ENCODE measurements at places on chromosomes 1 and 21.

DNA sequence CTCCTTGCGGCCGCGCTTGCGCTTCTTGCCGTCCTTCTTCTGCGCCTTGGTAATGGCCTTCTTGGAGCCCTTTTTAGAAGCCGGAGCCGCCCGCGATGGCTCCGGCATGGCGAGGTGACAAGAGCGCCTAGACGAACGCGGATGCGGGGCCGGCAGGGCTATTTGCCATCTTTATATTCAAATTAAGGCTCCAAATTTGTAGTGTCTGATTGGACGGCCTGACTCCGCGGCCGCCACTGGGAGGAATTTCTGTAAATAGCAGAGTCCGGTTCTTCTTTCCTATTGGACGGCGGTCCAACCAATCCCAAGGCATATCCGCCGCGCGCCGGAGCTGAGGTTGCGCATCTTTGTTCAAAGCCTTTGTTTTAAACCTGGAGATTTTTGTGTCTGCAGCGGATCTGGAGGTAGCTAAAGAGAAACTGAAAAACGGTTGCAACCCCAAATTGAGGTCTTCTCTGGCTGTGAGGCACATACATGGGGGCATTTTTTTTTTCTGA is 22.6 kb upstream of the RNF187 start:
- DNase-seq, result no peak

DNA sequence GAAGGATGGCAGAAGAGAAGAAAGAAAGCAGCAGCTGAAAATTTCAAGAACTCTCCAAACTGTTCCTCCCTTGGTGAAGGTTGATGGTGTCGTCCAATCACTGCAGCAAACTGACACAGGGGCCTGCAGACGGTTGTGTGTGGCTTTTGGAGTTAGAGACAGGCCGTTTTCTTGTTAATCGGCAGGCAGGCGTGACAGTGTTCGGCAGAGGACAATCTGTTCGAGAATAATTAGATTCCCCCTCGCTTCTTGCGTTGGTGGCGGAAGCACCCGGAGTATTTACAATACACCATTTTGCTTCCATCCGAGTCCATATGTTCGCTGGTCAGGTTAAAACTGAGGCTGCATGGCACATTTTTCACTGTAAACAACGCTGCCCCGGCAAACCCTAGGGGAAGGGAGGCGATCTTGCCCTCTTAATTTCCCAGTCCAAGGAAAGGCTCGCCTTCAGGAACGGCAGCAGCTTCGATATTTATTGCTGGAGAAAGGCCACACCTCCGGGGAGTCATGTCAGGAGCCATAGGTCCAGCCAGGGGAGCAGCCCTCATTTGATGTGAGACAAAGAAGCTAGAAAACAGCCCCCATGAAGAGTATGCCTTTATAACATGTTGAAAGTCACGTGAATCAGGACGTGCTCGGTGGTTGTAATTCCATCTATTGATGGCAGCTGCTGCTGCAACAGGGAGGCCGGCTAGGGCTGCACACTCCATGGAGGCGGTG is 360.1 kb downstream of the SMYD3 start:
- no peak for DNase-seq

DNA sequence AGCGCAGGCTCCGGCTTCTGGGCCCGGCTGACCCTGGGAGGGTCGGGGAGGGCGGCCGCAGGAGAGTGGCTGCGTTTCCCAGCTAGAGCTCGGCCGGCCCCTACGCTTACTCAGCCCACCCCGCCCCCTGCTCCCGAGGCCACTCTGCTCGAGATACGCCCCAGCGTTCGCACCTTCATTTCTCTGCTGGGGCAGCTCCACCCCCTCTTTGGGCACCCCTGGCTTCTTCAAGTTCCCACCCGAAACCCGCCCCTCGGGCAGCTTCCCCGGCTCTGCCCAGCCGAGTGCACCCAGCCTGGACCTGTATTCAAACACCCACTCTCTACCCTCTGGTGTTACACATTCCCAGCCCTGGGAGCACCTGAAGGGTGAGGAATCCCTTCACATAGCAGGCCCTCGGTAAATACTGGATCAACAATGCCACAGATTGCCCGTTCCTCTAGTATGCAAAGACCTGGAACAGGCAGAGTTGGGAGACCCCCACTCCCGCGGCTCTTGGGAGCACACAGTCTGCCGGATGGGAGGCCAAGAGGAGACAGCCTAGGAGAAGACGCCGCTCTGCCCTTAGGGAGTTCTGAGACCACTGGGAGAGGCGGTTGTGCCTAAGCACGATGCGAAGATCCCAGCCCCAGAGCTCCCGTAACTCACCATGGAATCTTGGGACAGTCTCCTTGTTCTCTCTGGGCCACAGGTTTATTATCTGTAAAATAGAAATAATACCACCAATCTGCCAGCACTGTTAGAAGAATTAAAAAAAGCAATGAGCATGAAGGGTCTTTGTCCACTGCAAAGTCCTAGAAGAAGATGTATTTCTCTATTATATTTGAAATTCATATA is 566 bp upstream of the PAQR7 start:
- DNase-seq, result no peak

- DNase-seq, result no peak
Measured at GRCh38 chr1:161133220-161133740, 813 bp upstream of the DEDD start.

DNA sequence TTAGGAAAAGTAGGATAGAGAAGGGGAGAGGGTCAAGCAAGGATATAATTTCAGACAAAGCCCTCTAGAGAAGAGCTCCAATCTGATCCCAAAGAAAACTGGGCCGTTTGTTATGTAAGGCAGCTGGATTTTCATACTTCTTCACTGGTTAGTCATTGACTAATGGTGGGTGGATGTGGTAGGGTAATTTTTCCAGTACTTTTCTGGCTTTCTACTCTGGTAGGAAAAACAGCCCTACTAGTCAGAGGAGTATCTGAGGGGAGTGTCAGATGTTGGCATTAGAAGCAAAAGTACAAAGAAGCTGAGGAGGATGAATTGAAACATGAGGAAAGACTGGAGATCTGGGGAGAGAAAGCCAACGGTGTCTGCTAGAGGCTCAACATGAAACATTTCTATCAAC is 145.3 kb downstream of the TNFSF18 start:
- no peak for DNase-seq

- DNase-seq, result no peak
Measured at GRCh38 chr1:175788586-175789252, 45.3 kb upstream of the TNR start.

DNA sequence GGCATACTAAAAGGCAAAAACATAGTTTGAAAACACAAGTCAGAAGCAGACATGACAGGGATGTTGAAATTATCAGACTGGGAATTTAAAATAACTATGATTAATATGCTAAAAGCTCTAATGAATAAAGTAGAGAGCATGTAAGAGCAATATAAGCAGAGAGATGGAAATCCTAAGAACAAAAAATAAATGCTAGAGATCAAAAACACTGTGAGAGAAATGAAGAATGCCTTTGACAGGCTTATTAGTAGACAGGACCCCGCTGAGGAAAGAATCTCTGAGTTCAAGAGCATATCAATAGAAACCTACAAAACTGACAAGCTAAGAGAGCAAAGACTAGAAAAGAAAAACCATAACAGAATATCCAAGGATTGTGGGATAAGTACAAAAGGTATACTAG is 93.9 kb downstream of the MPZL1 start:
- DNase-seq, result no peak

- DNase-seq, result peak; percentile 16
Measured at GRCh38 chr1:25872713-25873112, 2.8 kb downstream of the PAQR7 start.

Measured in CD14-positive monocyte (primary cell).